ENCODE measurements at places on chromosomes 12 and 14. TPM values are rescaled to one million over a fixed set of nuclear protein-coding genes. Genes with fewer than 3 reads are reported as not detected.

The RND1 gene
- 0.60 TPM for total RNA-seq

The KRT2 gene
- total RNA-seq, result not detected

The LAG3 gene
- 0.22 TPM for total RNA-seq

The ALDH1L2 gene
- not detected for total RNA-seq

The POTEM gene
- total RNA-seq, result not detected

The FGF23 gene
- total RNA-seq, result not detected

DNA sequence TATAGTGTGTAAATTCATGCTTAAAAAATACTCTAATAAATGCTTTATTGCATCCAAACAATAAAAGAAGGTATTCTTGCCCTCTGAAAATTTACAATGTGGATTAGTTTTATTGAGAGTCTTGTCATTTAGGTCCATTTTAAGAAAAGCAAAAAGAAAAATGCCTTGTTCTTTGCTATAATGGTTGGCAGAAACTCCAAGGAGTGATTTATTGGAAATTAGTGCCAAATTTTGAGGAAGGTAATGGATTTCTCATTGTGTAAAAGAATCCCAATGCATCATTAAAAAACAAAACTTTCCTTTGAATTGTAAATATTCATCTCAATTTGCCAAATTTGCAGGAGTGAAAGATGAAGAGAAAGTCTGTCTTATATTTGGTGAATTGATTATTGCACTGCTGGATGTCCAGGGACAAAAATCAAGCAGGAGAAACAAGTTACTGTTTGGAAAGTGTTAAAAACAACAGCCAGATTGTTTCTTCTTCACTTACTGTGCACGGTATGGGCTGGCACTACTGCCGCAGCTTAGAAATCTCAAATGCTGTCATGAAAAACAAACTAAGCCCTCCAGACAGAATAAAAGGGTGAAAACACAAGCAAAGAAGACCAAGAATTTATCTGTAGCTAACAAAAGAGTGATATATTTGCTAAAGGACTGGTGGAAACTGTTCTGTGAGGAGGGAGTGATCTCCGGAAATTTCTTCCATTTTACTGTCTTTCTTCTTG is 511.7 kb downstream of the TMTC2 start:
- DNase-seq, result no peak

DNA sequence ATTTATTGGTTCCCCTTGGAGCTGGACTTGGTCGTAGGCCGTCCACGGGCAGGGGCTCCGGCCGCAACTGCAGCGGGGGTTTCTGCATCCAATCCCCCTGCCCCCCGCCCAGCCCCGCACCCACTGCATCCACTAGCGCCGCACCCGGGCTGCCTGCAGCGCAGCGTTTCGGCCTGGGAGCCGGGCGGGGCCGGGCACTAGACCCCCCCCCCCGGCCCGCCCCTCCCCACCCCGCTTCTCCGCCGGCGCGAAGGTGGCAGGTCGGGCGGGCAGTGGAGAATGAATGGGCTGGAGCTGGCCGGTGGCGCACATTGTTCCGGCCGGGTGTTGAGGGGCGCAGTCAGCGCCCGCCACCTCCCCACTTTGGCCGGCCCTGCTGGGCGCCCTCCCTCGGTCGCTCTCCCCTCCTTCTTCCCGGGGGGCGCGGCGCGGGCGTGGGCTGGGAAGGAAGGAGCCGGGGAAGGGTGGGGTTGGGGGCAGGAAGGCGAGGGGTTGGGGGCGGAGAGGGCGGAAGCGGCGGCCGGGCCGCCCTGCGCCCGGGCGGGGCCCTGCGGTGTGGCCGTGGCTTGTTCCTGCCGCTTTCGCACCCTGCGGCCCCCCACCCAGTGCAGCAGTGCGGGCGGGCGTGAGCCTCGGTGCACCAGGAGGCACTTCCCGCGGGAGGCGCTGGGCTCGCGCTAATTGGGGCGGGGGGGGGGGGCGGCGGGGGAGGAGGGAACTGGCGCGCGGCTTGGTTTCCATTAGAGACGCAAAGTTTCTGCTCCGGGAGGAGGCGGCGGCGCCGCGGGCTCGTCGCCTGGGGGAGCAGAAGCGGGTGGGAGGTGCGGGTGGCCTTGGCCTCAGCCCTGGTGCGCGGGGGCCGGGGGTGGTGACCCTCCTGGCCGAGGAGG is 841 bp downstream of the CALM1 start:
- DNase-seq, result peak; percentile 86

GRCh38 chr12:121214166-121214777 is 4.3 kb downstream of the P2RX4 start:
- DNase-seq, result no peak

GRCh38 chr12:49827401-49828099 is 663 bp downstream of the NCKAP5L start:
- DNase-seq, result peak; percentile 67

- DNase-seq, result no peak
Observed at GRCh38 chr12:75657831-75658230, 146.4 kb upstream of the KRR1 start.

GRCh38 chr12:93913845-93914244 is 234.5 kb upstream of the PLXNC1 start:
- no peak for DNase-seq

DNA sequence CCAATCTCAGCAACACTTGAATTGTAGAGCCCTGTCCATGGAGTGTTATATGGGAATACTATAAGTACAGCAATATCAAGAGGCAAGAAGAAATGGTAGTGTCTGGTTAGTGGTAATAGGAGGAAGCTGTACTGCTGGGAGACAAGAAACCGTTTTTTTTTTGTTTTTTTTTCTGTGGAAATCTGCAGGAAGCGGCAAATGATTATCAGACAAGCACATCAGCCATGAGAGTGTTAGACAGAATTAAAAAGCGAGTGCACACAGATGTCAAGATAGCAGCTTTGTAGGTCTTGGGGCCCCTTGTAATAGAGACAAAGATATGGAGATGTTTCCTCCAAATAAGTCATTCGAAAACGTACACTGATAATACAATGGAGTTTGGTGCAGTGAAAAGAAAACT is 6.7 kb downstream of the TESPA1 start:
- no peak for DNase-seq

DNA sequence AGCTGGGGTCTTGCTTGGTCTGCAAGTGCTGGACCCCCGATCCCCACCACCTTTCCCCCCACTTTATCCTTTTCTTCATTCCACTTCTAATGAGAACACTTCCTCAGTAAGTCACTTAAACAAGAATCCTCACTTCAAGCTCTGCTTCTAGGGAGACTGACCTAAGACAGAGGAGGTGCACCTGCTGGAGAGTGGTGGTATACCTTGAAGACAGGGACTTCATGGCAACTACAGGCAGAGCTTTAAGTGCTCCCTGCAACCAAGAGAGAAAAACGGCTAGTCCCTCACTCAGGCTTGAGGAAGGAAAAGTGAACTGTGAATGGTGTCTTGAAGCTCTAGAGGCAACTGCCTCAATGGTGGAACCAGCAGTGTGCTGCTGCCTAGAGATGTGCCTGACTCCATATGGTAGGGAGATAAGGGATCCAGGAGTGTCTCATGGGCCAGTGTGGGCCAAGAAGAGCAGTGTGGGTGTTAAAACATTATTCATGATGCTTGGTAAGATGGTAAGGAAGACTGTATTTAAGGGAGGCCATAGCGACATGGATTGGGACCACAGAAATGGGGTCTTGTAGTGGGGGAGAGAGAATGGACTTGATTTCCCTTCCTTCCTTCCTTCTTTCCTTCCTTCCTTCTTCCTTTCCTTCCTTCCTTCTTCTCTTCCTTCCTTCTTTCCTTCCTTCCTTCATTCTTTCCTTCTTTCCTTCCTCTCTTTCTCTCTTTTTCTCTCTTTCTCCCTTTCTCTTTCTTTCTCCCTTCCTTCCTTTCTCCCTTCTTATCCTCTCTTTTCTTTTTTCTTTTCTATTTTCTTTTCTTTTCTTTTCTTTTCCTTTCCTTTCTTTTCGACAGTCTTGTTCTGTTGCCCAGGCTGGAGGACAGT is 96.2 kb upstream of the NAP1L1 start:
- DNase-seq, result no peak

- DNase-seq, result no peak
Observed at GRCh38 chr14:28120391-28120790, 646.2 kb upstream of the FOXG1 start.
